CD4-positive, alpha-beta T cell treated with Interleukin-21 for 1 hour (primary cell): ENCODE measurements at places on chromosomes 12 and 14.

DNA sequence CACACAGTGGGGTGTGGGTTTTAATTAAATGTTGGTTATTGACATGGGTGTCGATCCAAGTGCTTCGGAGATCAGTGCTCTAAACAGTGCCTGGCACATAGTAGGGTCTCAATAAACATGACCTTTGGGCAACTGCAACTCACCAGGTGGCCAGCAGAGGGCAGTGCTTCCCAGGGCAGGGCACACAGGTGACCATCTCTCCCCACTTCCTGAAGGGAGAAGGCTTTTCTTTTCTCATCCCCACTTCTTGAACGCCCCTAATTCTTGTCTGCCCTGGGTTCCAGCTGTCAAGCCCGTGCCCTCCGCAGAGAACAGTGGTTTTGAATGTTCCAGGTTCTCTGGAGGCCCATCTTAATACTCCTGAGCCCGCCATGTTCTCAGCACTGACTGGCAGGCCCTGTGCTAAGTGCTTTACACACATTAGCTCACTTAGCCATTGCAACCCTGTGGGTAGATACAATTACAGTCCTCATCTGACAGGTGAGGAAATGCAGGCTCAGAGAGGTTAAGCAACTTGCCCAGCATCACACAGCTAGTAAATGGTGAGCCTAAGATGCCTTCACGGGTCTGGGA is 16.3 kb downstream of the RAPGEF3 start:
- DNase-seq: peak; percentile 76

- DNase-seq: no peak
Observed at GRCh38 chr14:61577506-61577931, 117.8 kb upstream of the HIF1A start.

GRCh38 chr12:43758728-43759563 is at the start of the genes IRAK4 and PUS7L:
Gene IRAK4 (plus strand): TSS chr12:43758951. CDS start chr12:43768112, 9,161 bp downstream.
Gene PUS7L (minus strand): TSS chr12:43758790. CDS start chr12:43755245, 3,545 bp downstream.
- DNase-seq: peak; percentile 97

GRCh38 chr14:21711360-21711961 is 37.8 kb upstream of the OR4E1 start:
- peak; percentile 53 for DNase-seq

DNA sequence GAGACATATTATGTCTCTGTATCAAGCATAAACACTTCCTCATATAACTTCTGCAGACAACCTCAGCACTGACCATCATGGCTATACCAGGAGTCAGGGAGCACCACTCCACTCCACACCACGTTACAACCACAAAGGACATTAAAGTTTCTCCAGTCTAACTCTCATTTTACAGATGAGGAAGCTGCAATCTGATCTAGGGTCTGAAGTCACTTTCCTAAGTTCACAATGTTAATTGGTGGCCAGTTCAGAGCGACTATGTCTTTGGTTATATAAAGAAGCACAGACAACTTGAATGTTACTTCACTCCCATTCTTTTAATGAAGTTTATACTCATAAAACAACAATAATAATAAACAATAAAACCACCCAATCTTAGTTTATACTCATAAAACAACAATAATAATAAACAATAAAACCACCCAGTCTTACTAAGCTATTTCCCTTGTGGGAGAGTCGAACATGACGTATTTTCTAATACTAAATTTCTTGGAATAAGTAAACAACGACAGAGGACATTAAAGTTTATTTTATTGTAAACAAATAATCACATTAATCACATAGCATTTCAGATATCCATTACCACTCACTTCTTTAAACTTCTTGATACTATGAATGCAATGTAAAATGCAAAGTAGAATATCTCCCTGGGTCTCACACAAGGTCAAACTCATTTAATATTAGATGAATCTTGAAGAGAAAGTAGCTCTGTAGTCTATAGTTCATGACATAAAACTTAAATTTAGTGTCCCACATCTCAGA is 72.4 kb upstream of the SSTR1 start:
- DNase-seq: no peak

DNA sequence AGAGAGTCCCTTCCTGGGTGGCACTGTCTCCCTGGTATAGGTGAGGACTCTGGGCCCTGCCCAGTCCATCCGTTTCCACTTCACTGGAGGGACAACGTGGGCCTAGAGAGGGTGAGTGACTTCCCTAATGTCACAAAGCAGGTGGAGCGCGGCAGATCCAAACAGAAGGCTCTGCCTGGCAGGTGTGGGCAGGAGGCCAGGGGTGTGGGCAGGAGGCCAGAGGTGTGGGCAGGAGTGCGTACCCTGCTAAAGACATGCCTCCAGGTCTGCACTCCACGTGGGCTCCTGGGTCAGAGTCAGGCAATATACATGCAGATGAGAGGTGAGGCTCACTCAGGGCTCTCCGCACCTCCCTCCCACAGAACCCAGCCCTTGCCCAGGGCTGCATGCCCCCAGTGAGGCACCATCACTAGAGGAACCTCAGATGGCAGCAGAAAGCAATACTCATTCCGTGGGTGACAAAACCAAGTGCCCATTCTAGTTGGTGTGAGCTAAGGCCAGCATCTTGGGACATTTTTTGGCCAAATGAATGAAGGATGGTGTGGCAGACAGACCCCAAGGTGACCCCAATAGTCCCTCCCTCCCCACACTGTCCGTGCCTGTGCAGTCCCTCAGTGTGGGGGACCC is 271.6 kb upstream of the RTL1 start:
- no peak for DNase-seq

DNA sequence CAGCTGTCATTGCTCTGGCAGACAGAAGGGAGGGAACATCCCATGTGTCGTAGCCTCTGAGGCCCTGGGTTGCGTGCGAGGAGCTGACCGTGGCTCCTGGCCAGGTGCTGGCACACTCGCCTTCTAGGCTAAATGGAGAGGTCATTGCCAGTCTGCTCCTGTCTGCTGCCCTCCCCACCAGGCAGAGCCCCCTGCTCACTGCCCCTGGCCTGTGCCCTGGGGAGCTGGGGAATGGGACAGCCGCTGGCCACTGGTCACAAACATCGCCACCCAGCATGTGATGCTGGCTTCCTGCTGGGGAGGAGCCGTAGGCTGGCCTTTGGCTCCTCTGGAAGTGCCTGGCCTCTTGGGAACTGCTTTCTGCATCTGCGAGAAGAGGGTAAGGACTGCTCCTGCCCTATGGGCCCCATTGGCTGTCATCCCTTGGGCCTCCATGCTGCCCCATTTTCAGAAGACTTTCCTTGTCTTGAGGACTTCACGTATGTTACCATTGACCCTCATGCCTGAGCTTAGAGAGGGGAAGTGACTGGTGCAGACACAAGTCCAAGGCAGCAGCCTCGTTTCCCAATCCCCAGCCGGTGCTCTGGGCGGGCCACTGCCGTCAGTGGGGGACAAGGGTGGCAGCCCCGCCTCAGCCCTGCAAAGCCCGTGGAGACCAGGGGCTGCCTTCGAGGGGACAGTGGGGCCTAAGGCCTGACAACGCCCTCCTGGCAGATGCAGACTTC is 2.0 kb upstream of the TNFAIP2 start:
- no peak for DNase-seq

DNA sequence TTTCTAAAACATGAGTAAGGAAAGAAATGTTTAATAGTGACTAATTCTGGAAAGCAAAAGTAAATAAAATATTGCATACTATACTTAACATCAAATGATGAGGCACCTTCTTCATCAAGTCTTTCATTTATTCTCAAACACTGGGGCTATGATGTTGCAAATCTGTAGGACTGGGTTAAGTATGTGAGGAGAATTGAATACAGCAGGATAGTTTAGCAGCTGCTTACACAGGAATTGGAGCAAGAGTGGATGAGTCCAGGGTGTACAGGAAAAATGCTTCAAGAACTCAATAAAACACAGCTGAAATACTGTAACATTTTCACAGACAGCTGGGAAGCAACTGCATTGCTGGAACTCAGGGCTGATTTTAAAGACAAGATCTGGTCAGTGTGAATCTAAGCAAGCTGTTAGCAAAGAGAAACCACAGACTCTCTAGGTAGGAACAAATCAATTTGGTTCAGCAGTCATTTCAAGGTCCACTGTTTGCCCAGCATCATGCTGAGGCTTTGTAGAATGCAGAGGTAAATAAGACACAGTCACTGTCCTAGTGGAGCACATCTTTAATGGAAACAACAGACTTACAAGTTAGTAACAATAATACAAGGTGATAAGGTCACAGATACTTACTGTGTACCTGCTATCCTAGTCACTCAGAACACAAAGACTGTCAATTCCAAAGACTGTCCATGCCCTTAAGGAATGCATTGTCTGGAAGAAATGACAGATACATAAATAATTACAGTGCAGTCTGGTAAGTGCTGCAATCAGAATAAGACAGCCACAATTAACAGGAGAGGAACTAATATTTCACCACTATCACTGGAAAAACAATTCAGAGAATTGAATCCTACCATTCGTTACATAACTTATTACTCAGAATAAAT is 96.8 kb upstream of the DACT1 start:
- no peak for DNase-seq

DNA sequence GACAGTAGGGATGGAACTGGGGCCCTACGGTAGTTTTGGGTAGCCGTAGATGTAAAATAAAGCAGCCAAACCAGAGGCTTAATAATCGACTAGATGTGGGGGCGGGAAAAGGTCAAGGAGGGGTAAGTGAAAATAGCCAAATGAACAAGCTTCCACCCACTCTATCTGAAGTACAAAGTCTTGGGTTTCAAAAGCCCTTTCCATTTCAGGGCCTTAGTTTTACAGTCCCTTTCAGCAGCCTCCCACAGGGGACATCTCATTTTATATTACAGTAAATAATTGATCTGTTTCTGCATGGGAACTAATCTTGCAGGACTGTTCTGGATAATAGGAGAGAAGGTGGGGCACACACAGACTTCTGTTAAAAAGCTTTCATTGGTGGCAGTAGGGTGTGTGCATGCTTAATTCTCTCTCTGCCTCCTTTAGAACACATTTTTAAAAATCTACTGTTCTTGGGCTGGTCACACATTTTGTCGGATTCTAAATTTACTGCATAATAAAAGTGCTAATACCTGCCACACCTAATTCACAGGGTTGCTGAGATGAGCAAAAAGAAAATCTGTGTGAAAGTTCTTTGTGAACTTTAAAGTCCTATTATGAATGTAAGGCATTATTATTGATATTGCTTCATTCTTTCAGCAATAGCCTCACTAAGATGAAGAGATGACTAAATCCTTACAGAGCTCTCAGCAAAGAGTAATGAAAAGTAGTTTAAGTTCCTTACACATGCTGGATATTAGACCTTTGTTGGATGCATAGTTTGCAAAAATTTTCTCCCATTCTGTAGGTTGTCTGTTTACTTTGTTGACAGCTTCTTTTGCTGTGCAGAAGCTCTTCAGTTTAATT is 104.6 kb downstream of the ITPR2 start:
- no peak for DNase-seq

GRCh38 chr12:66668311-66668710 is 10.6 kb downstream of the GRIP1 start:
- no peak for DNase-seq

GRCh38 chr12:33115716-33116115 is 219.1 kb upstream of the PKP2 start:
- DNase-seq: no peak

DNA sequence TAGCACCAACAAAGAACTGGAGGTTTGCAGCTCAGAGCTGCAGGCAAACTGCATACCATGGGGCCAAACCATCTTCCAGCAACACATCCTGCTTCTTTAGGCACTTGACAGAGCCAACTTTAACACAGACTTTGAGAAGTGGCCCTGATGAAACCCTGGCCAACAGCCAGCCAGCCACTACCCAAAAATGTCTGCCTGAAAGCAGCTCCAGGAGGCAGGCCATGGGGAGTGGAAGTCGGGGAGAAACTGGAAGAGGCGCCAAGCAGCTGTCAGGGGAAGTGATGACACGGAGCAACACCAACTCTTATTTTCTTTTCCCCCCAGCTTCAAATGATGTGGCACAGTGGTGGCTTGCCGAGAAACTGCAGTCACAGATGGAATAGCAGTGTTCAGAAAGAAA is 110.9 kb upstream of the PLXNC1 start:
- no peak for DNase-seq

GRCh38 chr12:121061831-121062230 is 22.8 kb upstream of the OASL start:
- DNase-seq: no peak

- DNase-seq: no peak
Observed at GRCh38 chr12:57452181-57452936, 2.7 kb upstream of the INHBE start.

GRCh38 chr12:93569656-93570551 is 2.6 kb upstream of the SOCS2 start:
- peak; percentile 75 for DNase-seq

GRCh38 chr14:58882577-58883018 is 244.8 kb downstream of the DACT1 start:
- DNase-seq: no peak

DNA sequence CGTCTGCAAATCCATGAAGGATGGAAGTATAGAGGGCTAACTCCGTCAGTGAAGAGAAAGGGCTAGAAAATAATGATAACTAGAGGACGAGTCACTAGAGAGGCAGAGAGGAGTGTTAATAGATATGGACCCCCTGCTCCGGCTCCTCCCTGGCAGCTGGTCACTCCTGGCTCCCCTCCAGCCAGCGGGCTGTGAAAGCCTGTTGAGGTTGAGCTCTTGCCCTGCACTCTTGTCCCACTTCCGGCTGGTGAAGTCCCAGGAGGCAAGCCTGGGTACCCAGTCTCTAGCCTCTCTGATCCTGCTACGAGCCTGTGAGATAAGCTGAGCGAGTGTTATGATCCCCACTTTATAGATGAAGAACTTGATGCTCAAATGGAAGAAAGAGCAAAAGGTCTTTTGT is 90.3 kb downstream of the RFX4 start:
- DNase-seq: no peak

- DNase-seq: no peak
Observed at GRCh38 chr12:59803735-59804134, 207.9 kb downstream of the SLC16A7 start.

DNA sequence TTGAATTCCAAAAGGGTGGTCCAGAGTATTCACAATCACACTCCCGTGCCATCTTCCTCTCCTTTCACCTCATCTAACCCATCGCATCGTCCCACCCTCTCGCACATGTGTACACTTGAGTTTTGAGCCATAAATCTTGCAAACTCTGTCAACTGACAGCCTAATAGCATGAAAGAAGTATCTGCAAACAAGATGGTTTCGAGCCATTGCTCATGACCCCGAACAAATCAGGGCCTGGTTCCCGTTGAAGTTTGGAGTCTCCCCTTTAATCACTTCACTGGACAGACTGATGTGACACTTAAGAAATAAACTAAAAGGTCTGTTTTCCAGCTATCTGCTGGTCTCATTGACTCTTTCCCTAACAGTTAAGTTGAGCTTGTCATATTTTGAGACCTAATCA is 223.6 kb upstream of the SOX5 start:
- no peak for DNase-seq

- no peak for DNase-seq
Observed at GRCh38 chr14:63203618-63204406, 431 bp upstream of the RHOJ start.
